Stimulated activated CD4-positive, alpha-beta T cell treated with anti-CD3 and anti-CD28 coated beads, Interleukin-1b, Interleukin-23, amount 100 ng/mL, for 1 hour (primary cell): ENCODE measurements at places on chromosomes 4 and X.

- DNase-seq, result no peak
Observed at GRCh38 chr4:167606551-167606950, 372.3 kb upstream of the SPOCK3 start.

DNA sequence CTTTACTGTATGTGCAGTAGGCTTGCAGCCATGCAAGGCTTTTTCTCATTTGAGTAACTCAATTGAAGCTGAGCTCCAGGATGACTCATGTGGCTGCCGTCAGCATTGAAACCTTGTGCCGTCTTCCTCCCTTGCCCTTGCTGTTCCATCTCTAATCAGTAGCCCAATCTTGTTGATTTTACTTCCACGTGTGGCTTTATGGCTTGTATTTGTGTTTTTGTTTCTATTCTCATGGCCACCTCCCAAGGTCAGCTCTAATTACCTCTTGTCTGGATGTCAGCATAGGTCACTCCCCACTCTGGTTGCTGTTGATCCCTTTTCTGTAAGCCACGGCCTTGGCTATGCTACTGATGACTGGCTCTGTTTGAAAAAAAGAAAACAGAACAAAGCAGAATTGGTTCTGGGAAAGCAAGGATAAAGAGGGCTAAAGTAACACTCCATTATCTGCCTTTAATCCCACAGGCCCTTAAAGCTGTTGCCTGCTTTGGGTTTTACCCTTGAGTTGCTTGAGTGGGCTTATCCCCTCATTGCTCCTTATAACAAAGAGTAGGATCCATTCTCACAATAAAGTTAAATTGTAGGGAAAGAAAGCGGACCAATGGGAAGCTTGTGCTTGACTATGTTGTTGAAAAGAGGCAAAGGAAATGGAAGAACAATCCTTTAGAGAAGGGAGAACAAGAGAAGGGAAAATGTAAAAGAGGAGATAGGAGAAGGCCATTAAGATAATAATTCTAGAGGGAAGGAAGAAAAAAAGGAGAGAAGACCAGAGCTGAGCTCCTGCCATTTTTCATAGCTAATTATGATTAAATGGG lies 173.9 kb upstream of the PGRMC2 start:
- no peak for DNase-seq

DNA sequence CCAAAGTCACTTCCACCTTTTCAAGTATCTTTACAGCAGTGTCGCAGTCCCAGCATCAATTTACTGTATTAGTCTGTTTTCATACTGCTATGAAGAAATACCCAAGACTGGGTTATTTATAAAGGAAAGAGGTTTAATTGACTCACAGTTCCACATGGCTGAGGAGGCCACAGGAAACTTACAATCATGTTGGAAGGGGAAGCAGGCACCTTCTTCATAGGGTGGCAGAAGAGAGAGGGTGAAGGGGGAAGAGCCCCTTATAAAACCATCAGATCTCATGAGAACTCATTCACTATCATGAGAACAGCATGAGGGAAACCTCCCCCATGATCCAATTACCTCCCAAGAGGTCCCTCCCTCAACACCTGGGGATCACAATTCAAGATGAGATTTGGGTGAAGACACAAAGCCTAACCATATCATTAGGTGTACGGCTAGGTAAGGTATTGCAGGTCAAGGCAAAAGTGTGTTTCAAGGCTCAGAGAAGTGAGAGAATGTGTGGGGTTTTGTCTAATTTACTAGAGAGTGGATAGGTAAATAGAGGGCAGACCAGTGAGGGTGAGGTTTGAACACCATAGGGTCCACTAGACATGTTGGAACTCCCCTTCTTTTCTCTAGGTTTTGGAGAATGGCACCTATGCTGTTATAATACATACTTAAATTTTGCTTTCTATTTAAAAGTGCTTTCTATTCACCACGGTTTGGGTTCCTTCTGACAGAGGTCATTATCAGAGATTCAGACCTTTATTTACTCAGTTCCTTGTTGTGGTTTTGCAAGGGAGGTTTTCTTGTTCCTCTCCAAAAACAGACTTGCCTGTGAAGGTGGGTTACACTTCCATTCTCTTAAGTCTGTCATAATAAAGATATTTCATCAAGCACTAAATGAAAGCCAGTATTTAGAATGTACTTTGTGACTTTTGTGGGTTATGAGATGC lies 186.6 kb downstream of the CPEB2 start:
- DNase-seq, result no peak

- no peak for DNase-seq
Observed at GRCh38 chrX:18945483-18945882, 38.4 kb downstream of the PHKA2 start.

DNA sequence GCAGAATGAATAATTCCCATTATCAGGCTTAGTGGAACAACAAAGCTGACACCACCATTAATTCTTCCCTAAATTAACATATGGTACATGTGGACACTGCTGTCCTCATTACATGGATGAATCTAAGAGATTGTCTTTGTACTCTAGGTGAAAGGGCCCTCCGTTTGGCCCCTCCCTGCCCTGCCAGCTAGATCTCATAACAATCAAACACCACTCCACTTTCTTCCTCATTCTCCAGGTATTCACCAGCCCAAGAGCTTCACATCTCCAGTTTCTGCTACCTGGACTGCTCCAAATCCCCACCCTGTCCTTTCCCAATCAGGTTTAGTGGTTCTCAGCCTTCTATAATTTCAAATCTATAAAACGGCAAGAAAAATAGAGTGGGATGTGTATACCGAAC lies 3.8 kb downstream of the HSD17B11 start:
- no peak for DNase-seq

GRCh38 chrX:40952855-40953254 lies 132.4 kb upstream of the USP9X start:
- no peak for DNase-seq

DNA sequence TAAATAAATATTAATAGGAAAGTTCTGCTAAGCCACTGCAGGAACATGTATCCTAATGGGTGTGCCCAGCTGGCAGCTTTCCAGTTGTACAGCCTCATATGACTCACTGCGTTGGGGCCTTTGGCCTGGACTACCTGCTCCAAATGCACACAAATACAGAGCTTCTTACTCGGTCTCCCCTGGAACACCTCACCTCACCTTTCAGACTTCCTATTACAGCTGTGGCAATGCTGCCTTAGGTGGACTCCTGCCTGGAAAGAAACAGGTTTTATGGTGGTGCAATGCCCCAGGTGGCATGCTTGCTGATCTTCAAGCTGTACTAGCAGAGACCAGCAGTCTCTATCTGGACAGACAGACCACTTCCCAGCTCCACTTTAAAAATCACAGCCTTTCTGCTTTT lies 85.7 kb upstream of the EXOC1L start:
- DNase-seq, result no peak

DNA sequence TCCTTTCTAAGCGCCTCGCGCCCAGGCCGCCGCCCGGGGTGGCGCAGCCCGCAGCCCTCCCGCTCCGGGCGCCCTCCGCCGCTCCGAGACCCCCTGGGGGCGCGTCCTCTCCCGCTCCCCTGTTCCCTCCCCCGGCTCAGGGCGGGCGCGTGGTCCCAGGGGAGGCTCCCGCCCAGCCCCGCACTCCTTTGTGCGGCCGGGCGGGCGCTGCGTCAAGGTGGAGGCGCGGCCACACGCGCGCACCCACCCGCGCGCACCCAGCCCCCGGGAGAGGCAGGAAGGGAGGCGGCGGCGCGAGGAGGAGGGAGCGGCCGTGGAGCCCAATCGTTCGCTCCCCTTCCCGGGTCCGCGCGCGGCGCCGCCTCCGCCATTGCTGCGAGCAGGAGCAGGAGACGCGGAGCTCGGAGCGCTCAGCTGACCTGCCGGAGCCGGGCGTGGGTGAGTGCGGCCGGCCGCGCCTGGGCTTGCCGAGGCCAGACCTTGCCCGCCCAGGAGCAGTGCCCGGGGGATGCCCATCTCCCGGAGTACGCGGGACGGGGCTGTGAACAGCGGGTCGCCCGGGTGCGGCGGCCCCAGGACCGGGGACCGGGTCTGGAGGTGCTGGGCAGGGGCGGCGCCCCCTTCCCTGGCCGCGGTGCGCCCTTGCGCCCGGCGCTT lies at the start of gene NSG1:
TSS of gene NSG1 (plus strand) at position 367 of the 657 bp plus-strand sequence. CDS start 528 bp downstream, outside the sequence.
- DNase-seq, result no peak

DNA sequence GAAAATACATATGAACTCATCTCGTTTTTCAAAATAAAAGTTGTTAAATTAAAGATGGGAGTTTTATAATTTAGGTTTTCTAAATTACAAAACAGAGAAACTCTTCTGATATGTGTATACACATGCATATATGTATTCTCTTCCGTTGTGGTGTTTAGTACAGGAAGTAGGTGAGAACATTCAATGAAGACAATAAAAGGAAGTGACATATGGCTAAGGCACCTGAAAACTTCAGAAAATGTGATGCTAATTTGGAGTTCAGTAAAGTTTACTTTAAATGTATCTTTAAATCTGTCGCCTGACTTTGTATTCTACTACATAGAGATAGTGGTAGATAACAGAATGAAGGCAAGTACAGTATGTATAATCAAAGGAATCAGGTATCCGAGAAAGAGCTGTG lies 33.5 kb upstream of the ITM2A start:
- no peak for DNase-seq

- DNase-seq, result no peak
Observed at GRCh38 chr4:3689006-3689405, 77.2 kb upstream of the ADRA2C start.

DNA sequence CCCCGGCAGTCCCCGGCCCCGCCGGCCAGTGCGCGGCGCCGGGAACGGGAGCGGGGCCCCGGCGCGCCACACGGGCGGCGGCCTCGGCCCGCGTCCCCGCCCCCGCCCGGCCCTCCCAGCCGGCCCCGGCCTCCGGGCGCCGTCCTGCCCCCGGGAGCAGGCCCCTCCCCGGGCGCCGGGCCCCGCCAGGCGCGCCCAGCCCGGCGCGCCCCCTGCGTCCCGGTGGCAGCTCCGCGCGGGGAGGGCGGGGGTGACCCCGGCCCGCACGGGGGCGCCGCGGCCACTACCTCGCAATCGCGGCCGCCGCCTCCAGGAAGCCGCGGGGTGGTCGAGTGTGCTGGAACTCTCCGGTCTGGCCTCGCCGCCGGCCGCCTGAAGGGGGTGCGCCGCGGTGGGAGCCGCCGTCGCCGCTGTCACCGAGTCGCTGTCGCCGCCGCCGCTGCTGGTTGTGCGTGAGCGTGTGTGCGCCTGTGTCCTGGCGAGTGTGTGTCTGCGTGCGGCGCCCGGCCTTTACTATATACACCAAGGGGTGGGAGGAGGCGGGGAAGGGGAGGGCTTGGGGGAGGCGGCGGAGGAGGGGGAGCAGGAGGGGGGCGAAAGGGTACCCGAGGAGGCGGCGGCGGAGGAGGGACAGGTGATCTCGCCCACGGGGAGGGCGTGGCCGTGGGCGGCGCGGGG lies at the start of gene RAI2:
TSS of gene RAI2 (minus strand) at position 488 of the 678 bp plus-strand sequence. CDS start 59,288 bp downstream, outside the sequence.
- no peak for DNase-seq

- no peak for DNase-seq
Observed at GRCh38 chrX:145817331-145818185, at the start of gene SLITRK2. Gene SLITRK2, plus strand, starts transcription at chrX:145817829. Its CDS starts 4,597 bp downstream, at chrX:145822426.

DNA sequence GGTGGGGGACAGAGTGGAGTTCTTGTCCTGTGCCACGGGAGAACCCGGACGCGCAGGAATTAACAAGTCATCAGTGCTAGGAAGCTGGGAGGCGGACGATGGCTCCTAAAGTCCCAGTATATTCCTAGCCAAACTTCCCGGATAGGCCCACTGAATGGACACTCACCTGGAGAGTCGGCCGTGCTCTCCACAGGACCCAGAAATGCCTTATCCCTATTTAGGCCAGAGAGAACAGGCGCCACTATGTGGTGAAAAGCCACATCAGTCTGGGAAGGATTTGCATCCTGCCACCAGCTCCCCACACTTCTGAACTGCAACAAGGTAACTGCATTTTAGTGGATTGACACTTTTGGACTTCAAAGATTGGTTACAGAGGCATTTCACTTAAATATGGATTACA lies 1.1 kb downstream of the CFAP299 start:
- DNase-seq, result no peak

DNA sequence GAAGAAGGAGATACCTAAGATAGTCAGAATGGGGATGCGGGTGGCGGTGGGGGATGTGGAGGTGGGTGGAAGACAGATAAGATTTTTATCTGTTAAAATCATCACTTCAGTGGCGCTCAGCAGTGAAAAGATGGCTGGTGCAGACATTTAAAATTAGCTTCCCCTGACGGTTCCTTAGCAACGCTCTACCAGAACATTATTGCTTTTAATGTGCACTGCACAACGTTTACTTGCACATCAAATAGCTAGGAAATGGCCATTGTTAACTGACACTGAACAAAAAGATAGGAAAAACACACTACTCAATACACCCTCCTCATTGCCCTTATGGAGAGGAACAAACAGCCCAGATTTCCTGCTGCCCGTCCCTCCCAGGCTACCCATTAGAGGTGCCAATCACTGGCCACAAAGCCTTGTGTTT lies 61.0 kb upstream of the FTHL17 start:
- no peak for DNase-seq

DNA sequence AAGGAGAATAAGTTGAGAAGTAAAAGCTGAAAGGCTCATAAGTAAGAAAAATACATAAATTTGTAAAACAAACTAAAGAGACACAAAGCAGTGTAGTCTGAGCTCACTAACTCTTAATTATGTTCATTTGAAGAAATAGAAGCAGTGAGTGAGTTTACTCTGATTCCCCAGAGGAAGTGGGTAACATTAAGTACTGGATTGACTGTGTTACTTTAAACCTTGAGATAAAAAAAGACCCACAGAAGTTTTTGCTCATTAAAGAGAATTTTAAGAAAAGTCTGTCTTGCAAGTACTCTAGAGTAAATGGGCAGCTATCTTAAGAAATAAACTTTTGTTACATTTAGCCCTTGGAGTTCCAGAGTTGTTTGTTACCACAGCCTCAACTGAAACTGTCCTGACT lies 2466.9 kb downstream of the PCDH7 start:
- no peak for DNase-seq

GRCh38 chr4:40448875-40449274 lies 113.7 kb downstream of the CHRNA9 start:
- no peak for DNase-seq

DNA sequence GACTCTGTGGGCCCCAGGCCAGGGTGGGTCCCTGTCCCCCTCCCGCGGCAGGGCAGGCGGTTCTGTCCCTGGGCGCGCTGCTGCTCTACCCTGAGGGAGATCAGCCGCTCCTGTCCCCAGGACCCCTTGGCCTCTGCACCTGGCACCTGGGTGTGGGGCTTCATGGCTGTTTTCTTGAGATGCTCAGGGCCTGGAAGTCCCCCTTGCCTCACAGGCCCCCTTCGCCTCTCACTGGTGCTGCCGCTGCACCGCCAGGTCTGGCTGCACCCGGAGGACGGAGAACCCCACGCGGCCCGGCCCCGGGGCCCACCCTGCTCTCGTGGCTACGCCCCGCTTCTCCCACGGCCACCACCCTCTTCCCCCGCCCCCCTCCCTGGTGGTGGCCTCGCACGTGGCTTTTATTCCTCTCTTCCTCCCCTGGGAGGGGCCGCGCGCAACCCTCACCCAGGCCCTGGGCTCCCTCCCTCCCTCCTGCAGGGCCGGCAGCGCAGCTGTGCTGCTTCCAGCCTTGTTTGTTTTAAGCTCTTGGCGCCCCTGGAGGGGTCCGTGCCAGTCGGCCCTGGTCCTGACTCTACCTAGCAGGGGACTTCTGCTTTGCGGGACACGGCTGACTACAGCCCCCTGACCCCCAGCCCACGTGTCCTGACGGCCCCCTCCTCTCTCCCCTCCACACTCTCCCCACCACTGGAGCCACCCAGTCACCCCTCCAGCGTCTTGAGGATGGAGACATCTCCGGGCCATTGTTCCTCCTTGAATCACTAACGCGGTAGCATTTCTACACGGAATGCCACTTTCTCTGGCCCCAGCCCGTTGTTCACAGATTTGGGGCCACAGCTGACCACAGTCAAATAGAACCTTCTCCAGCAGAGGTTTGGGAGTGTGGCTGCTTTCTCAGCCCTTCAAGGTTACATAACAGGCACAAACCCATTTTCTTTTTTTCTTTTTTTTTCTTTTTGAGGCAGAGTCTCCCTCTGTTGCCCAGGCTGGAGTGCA lies 20.6 kb upstream of the CLDN24 start:
- DNase-seq, result no peak

- no peak for DNase-seq
Observed at GRCh38 chrX:70455366-70456202, 10.9 kb downstream of the DLG3 start.
